ENCODE measurements at places on chromosomes 5 and 9. TPM values are rescaled to one million over a fixed set of nuclear protein-coding genes. Genes with fewer than 3 reads are reported as not detected.

The C9orf50 gene
- not detected for total RNA-seq

The SOWAHA gene
- total RNA-seq = not detected

The CAVIN4 gene
- 1.9 TPM for total RNA-seq

The SPINK6 gene
- total RNA-seq = not detected

The ISL1 gene
- total RNA-seq = not detected

The SPATA31A3 gene
- total RNA-seq = not detected

The GHR gene
- 1.7 TPM for total RNA-seq

The CNTNAP3 gene
- total RNA-seq = 90.7 TPM

The CCDC187 gene
- not detected for total RNA-seq

The PCDHGA9 gene
- total RNA-seq = 4.3 TPM

The FBXO4 gene
- 8.8 TPM for total RNA-seq

The PIP5K1B gene
- not detected for total RNA-seq

The SLC6A3 gene
- total RNA-seq = not detected

The ZNF883 gene
- 0.53 TPM for total RNA-seq

The IL5 gene
- not detected for total RNA-seq

The EFNA5 gene
- 25.8 TPM for total RNA-seq

The ASPN gene
- not detected for total RNA-seq

The NUTM2G gene
- not detected for total RNA-seq

The RORB gene
- not detected for total RNA-seq

The OLFML2A gene
- not detected for total RNA-seq

The SH2D3C gene
- total RNA-seq = 39.9 TPM

Measured in thoracic aorta endothelial cell (primary cell).